ENCODE measurements at places on chromosomes 3 and 15. TPM values are rescaled to one million over a fixed set of nuclear protein-coding genes. Genes with fewer than 3 reads are reported as not detected.

The FMN1 gene
- 14.4 TPM for total RNA-seq

The ALS2CL gene
- total RNA-seq: 7.7 TPM

The GABRR3 gene
- total RNA-seq: not detected

The ZIC4 gene
- not detected for total RNA-seq

The CYP1A1 gene
- not detected for total RNA-seq

GRCh38 chr3:9043063-9043462 lies 79.8 kb upstream of the RAD18 start:
- no peaks in the 10 kb centered on the region for H3K27me3 ChIP-seq
- H3K27ac ChIP-seq: no peak overlapping the region
- no peak for DNase-seq
- no peaks in the 10 kb centered on the region for H3K36me3 ChIP-seq
- no peak overlapping the region for H3K4me3 ChIP-seq
- no peaks in the 10 kb centered on the region for H3K4me1 ChIP-seq

- H3K27ac ChIP-seq: no peak overlapping the region
- H3K4me1 ChIP-seq: peaks cover 4% of the 10 kb centered on the region
- H3K4me3 ChIP-seq: no peak overlapping the region
- no peak for DNase-seq
- no peaks in the 10 kb centered on the region for H3K36me3 ChIP-seq
Measured at GRCh38 chr15:60999771-61000170, 229.3 kb downstream of the RORA start.

The NLGN1 gene
- total RNA-seq: 6.7 TPM

- no peaks in the 10 kb centered on the region for H3K27me3 ChIP-seq
- H3K27ac ChIP-seq: no peak overlapping the region
- H3K36me3 ChIP-seq: no peaks in the 10 kb centered on the region
- H3K4me3 ChIP-seq: no peak overlapping the region
- DNase-seq: no peak
- H3K4me1 ChIP-seq: no peaks in the 10 kb centered on the region
Measured at GRCh38 chr3:138675393-138675792, 66.8 kb downstream of the FAIM start.

The ITIH4 gene
- 4.0 TPM for total RNA-seq

The WDR49 gene
- total RNA-seq: 20.6 TPM

The ZIC1 gene
- total RNA-seq: not detected

Data from ovary (tissue), 10 donors.